ENCODE measurements at places on chromosomes 4 and X.
A peak's percentile ranks its signal among the peaks of the same experiment; 100 is the strongest.

- peak; percentile 39 for DNase-seq
These were observed 31.3 kb upstream of the ARHGEF38 start for GRCh38 chr4:105520819-105521790.

- no peak for DNase-seq
These were observed 14.2 kb downstream of the ELOVL6 start for GRCh38 chr4:110184140-110184790.

DNA sequence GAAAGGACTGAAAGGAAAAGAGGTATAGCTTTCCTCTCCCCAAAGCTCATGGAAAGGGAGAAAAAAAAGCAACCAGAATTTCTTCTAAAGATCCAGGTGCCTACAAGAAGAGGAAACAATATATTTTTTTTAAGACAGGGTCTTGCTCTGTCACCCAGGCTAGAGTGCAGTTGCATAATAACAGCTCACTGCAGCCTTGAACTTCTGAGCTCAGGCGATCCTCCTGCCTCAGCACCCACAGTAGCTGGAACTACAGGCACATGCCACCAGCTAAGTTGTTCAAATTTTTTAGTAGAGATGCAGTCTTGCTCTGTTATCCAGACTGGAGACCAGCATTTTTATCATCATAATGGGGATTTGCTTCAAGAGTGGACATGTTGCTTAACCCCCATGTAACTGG lies 30.5 kb upstream of the BBS12 start:
- no peak for DNase-seq

GRCh38 chr4:14752341-14753046 lies 249.8 kb upstream of the CPEB2 start:
- DNase-seq = no peak

- DNase-seq = no peak
These were observed 256.5 kb downstream of the LDB2 start for GRCh38 chr4:16641971-16642370.

DNA sequence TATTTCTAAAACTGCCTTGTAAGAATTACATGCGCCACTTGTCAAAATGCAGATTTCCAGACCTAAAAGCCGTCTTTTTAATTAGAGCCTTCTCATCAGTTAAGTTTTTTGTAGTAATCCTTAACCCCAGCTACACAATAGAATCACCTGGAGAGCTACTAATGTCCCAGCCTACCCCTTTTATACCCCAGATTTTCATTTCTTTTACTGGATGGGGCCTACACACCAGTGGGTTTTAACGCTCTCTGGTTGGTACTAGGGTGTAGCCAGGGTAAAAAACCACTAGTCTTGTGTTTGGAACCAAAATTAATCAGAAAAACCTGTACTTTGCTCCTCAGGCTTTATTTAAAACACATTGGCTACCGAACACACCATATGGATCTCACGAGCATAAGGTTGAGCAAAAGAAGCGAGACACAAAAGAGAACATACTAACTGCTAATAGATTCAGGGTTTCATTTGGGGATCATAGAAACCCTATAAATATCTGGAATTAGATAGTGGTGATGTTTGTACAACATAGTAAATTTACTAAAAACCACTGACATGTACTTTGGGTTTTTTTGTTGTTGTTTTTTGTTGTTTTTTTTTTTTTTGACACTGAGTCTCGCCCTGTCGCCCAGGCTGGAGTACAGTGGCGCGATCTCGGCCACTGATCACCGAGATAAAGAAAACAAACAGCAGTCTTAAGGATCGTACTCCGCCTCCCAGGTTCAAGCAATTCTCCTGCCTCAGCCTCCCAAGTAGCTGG lies 30.6 kb downstream of the BBS12 start:
- no peak for DNase-seq

DNA sequence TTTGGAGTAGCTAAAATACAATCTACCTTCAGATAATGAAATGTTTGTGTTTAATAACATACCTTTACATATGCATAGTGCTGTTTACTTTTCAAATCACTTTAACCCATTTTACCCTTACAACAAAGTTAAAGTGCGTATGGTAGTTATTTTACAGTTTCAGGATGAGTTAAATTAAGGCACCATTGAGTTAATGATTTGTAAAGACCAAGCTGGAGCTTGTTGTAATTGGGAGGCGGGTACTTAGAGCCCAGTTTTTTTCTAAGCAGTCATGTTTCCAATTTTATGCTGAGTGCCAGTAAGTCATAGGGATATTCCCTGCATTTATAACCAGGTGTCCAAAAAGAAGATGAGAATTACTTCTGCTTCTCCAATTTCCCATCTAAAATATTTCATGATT lies 84.2 kb upstream of the NRK start:
- DNase-seq = no peak

DNA sequence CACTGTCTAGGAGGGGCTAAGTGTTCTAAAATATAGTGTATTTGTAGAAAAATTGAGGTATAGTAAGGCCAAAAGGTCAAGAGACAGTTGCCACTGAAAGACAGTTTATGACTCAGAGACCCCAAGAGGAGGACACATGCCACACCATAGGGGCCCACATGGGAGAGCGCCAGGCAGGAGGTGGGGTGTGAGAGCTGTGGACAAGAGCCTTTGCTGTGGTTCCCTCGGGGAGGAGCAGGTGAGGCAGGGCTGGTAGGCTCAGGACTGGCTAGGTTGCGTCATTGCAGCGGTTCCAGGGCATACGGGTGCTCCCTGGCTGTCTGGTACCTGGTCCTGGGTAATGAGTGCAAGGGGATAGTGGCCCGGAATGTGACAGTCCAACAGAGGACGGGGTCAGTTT lies 37.6 kb downstream of the CCNQ start:
- no peak for DNase-seq

GRCh38 chrX:2710041-2710840 lies 19.1 kb downstream of the CD99 start:
- DNase-seq = no peak

- DNase-seq = no peak
These were observed 444.2 kb upstream of the SLIT2 start for GRCh38 chr4:19807505-19807904.

- DNase-seq = no peak
These were observed 147.2 kb upstream of the MBNL3 start for GRCh38 chrX:132636080-132636479.

DNA sequence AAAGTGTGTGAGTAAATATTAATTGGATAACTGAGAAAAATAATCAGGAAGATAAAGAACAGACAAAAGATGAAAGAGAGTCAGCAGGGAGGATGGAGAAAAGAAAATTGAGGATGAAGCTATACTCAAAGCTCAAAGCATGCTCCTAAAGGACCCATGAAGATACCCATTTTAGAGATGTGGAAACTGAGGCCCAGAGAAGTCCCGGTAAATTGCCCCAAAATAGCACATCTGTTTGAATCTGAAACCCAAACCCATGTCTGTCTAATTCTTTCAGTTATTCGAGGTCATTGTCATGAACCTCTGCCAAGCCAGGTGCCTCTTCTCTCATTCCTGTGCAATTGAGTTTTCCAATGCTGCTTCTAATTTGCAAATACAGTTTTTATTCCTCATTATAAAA lies 29.6 kb upstream of the MSX1 start:
- DNase-seq = no peak

- no peak for DNase-seq
These were observed 601 bp upstream of the FGFBP2 start for GRCh38 chr4:15963576-15963975.

DNA sequence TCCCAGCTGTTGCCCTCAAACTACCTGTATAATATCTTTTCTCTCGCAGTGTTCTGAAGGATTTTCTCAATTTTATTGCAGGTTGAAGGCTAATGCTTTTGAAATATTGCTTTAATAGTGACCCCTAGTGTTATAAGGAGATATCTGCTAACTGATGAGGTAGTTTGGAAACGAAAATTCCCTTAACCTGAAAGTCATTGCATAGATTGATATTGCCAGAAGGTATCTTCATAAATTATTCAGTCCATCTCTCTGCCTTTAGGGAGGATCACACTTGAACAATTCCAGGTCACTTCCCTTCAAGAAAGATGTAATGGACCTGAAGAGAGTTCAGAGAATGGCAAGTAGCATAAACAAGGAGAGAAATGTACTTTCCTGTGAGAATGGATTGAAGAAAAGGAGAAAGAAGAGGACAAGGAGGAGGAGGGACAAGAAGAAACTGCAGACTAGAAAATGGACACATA lies 44.1 kb downstream of the TIGD4 start:
- no peak for DNase-seq

DNA sequence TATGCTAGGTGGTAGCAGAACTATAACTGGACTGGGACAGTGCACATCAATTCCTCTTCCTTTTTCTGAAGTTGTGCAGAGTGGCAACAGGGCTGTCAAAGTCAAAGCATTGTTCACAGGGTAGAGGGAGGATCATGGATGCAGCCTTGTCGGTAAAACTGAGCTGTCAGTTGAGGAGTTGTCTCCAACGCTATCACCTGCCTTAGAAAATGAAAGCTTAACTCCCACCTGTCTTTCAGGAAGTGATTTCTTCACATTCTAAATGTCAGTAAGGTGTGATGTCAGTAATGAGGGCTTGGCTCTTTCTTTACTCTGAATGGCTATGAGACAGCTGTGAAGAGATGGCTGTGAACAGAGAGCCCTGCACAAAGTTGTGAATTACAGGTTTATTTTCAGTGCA lies 66.4 kb upstream of the BANK1 start:
- no peak for DNase-seq

- DNase-seq = no peak
These were observed 88.5 kb downstream of the ACTRT1 start for GRCh38 chrX:127963696-127964095.

DNA sequence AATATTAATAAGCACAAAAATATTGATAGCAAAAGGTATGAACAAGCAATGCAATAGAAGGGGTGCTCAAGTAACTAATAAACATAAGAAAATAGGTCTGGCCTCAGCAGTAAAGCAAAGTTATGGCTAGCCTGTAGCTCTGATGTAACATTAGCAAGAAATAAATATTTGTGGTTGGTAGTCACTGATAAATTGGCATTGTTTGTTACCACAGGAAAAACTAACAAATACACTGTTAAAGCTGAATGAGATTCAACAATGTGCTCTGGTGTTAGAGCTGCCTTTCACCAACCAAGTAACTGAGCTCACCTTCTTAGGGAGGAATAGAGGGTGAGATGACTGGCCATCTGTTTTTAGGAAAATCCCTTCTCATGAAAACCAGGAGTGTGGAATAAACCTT lies 71.4 kb downstream of the AREG start:
- DNase-seq = no peak

- no peak for DNase-seq
These were observed 8.9 kb upstream of the TMEM165 start for GRCh38 chr4:55386840-55387239.

GRCh38 chr4:112531146-112531545 lies 15.2 kb upstream of the NEUROG2 start:
- no peak for DNase-seq

DNA sequence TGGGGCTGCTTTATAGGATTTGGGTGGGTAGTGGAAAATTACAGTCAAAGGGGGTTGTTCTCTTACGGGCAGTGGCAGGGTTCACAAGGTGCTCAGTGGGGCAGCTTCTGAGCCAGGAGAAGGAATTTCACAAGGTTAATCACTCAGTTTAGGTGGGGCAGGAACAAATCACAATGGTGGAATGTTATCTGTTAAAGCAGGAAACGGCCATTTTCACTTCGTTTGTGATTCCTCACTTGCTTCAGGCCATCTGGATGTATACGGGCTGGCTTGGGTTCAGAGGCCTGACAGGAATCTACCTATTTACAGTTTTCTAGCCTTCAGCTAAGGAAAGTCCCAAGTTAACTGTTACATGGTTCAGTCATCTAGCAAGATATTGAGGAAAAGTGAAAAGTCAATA lies 1003.5 kb downstream of the STPG2 start:
- no peak for DNase-seq

DNA sequence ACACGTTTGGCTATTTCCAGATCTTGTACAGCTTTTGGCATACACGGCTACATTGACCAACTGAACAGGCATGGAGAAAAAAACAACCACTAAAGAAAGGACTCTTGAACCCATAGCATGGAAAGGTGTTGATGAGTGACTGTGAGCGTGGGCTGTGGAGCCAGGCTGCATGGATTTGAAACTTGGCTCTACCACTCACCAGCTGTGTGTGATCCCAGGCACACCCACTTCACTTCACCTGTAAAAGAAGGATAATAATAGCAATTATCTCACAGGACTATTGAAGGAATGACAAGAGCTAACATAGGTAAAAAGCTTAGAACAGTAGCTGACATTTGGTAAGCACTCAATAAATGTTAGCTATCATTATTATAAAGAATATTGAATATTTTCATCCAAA lies 301.7 kb upstream of the CPEB2 start:
- DNase-seq = no peak

- DNase-seq = no peak
These were observed 30.9 kb downstream of the TIGD4 start for GRCh38 chr4:152748619-152749018.

DNA sequence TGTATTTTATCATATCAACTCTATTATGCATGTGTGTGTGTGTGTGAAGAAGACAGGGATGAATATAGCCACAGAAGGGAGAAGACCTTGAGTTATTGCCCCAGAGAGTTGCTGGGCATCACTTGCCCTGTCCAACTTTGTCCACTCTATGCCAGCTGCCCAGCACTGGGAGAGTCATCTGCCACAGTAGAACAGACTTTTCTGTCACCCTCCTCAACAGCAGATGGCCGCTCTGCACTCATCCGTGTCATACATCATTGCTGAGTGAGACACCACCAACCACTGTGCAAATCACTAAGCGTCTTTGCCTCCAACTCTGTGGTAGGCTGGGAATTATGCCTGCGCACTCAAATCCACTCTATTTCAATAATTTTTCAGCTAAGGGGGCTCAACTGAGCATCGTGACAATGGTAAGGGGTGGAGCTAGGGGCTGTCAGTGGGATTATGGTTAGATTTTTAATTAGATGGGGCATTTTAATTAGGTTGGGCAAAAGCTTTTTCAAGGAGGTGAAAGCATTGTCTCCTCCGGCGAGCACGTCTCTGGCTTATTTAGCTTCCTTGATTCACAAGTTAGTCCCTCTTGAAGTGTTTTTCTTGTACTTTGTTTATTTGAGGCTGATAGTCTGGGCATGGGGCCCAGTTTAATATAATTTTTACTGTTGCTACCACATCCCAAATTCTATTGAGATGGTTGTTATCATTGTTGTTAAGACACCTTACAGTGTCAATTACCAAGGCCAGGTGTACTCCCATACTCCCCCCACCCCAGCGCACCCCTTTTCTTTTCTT lies 100.1 kb upstream of the KLF3 start:
- DNase-seq = no peak

DNA sequence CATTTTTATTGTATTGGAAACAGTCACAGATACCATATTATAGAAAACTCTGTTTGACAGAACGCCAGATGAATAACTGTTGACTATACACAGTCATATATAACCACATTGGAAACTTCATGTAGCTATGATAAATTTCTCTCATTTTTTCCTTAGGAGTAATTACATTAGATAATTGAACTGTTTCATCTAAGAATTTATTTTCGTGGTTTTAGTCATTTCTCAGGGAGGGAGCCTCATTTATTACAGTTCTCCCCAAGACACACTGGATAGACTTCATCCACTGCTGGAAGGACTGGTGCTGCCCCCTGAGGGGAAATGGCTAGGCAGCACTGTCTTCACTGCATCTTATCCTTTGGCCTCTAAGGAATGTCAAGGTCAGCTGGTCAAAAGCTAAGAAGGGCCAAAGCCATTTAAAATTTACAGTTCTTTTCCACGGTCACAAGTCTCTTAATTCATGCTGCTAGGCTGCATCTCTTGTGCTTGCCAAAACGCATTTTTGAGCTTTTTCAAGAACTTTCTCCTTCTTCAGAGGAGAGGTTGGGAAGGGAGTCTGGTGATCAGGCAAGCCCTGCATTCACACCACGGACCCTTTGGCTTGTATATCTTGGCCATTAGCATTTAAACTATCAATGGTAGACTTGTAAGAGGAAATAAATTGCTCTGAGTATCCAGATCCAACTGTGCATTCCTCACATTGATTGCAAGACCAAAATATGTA lies 145.1 kb downstream of the CBR4 start:
- no peak for DNase-seq

GRCh38 chr4:2352729-2353221 lies 65.7 kb downstream of the ZFYVE28 start:
- DNase-seq = no peak

Measured in liver (tissue), 10 donors.